Astrocyte of the spinal cord (primary cell): ENCODE measurements at places on chromosomes 7 and 10.

GRCh38 chr7:110084181-110084807 is 1006.6 kb upstream of the LRRN3 start:
- DNase-seq, result no peak

GRCh38 chr7:79495544-79496272 is 42.2 kb upstream of the MAGI2 start:
- DNase-seq, result peak; percentile 76

DNA sequence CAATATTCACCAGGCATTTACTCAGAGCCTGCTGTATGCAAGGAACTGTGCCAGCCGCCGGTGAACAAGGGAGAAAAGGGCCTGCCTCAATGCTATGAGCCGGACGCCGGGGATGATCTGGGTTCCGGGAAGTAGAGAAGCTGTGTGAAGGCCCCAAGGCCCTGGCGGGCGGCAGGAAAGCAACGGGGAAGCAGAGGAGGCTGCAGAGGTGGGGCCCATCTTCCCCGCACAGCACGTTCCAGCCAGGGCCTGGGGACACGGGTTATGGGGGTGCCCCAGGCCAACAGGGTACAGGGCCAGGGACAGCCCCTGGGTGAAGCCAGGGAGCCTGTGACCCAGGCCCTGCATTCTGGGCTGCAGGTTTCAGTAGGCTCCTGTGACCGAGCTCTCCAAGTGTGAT is 179.3 kb downstream of the MAD1L1 start:
- DNase-seq, result no peak

- no peak for DNase-seq
Measured at GRCh38 chr7:102943423-102944169, 30.8 kb downstream of the LRRC17 start.

DNA sequence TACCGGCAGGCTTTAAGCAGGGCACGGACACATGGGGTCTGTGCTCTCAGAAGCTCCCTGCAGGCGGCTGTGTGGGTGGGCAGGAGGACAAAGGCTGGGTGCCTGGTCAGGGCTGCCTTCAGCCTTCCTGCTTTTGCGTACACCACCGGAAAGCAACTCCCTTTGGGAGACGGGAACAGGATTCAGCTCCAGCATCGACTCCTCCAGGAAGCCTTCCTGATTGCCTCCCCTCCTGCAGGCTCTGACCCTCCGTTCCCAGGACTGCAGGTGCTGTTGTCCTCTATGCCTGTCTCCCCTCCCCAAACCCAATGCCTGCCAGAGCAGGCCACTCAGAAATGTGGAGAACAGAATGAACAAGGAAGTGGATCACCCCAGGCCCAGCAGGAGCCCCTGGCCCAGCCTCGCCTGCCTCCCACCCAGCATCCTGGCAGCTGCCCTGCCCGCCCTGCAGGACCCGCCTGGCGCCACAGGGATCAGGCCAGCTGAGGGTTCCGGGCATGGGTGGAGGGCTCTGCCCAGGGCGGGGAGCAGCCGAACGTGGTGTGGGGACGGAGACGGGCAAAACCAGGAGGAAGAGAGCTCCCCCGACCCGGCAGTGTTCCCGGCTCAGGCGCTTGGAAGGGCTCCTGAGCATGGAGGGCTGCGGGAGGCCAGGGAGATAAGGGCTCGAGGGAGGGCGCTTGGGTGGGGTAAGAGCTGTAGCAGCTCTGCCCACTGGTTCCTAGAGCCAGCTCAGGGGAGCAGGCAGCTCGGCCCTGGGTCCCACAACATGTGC is 6.2 kb upstream of the ELN start:
- no peak for DNase-seq

- DNase-seq, result no peak
Measured at GRCh38 chr7:158957510-158957906, 101.2 kb downstream of the DYNC2I1 start.

- no peak for DNase-seq
Measured at GRCh38 chr7:15684111-15684800, 2.2 kb downstream of the MEOX2 start.

DNA sequence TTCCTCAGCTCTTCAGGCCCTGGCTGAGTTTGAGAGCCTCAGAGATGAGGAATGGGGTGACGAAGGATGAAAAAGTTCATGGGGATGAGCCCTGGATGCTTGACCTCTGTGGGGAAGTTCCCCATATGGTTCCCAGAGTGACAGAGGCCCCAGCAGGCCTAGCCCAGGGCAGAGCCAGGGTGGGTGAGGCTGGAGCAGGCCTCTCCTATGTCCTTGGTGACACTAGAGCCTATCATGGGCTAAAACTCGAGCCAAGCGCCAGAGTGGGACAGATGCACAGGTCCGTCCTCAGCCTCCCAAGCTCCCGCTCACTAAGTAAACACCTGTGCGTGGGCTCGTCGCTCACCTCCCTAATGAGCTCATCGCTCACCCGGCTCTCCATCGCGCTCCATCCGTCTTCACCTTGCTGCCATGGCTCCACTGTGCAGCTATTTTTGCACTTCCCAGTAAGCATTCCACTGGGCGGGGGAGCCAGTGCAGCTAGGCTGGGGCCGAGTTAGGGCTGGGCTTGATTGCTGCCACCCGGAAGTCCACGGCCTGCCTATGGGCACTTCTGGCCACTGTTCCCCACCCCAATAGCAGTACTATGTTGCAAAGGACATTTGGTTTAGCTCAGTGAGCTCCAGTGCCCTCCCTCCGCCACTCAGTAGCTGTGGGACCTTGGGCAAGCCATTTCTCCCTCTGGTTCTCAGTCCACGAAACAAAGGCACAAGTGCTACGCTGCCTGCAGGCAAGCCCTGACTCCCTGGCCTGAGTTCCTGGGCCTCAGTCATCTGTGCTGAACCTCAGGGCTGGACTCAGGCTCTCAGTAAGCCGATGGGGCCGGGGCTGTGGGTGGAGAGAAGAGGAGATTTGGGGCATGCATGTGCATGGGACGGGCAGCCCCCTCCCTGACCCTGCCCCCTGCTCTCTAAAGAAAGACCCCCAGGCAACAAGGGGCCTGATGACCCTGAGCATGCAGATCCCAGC is 117.3 kb upstream of the PCBD1 start:
- DNase-seq, result no peak

- DNase-seq, result no peak
Measured at GRCh38 chr7:34727464-34727995, 69.5 kb downstream of the NPSR1 start.

DNA sequence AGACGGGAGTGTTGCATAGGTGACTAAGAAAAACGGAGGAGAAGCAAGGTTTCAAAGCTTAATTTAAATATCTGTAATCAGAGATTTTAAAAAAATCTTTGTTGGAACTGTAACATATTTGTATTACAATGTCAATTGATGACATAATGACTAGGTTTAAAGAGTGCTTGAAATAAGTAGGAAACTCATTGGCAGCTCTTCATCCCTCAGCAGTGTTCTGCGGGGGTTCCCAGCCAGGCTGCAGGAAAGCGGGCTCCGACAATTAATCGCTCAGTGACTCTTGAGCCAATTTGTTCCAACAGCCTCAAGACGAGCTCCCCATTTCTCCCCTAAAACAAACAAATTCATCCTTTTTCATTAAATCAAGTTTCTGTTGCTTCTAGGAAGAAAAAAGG is 22.6 kb downstream of the CPXM2 start:
- DNase-seq, result no peak

- peak; percentile 58 for DNase-seq
Measured at GRCh38 chr10:31864834-31865518, 63.7 kb downstream of the ARHGAP12 start.

DNA sequence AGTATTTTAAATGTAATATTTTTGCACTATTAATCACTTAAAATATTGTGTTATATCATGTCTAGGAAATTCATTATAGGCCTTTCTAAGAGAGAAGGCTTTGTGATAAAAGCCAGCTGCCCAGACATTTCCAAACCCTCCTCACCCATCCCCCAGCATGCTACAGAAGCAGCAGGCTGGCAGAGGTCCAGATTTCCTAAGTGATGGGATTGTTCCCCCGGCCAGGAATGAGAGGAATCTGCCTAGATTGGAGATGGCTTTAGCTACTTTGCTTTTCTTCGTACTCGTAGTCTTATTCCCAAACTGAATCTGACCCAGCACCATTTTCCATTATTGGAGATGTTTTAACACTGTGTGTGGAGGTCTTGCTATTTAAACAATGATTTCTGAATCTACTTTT is 29.4 kb downstream of the CDK14 start:
- peak; percentile 47 for DNase-seq
